ENCODE measurements at places on chromosomes 2 and 18. TPM values are rescaled to one million over a fixed set of nuclear protein-coding genes. Genes with fewer than 3 reads are reported as not detected.

DNA sequence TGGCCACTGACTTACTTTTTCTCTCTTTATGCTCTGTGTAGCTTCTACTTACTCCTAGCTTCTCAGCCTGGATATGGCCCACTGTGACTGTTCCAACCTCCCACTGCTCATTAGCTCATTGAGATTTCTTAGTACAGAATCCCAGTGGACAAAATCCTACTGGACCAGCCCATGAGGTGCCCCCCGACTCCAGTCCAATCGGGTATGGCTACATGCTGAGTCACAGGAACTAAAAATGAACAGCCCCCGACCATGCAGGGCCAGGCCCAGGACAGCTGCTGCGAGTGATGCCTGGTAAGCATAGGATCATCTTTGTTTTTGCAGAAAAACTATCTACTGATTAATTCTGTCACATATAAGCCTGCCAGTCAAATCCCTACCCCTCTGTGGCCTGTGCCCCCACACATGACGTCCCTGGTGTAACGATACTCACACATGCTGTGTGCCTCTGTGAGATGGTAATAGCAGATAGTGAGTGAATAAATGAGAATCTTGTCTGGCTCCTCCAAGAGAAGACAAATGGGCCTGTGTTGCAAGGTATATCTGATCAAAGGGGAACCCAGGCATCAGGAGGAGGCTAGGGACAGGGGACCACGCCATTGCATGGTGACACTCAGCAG, 85.9 kb upstream of the KLF7 start:
- no peaks in the 10 kb centered on the region for H3K27me3 ChIP-seq
- no peaks in the 10 kb centered on the region for H3K36me3 ChIP-seq
- H3K4me1 ChIP-seq = peaks cover 11% of the 10 kb centered on the region
- DNase-seq = no peak
- no peak overlapping the region for H3K4me3 ChIP-seq

ZSWIM2 gene
- not detected for total RNA-seq

GRCh38 chr2:88038263-88039105, 17.1 kb downstream of the KRCC1 start:
- no peaks in the 10 kb centered on the region for H3K4me1 ChIP-seq
- H3K27ac ChIP-seq = no peak overlapping the region
- DNase-seq = no peak
- no peaks in the 10 kb centered on the region for H3K27me3 ChIP-seq

- no peaks in the 10 kb centered on the region for H3K4me1 ChIP-seq
- no peak for DNase-seq
- H3K27ac ChIP-seq = no peak overlapping the region
- no peaks in the 10 kb centered on the region for H3K27me3 ChIP-seq
- H3K36me3 ChIP-seq = no peaks in the 10 kb centered on the region
- no peak overlapping the region for H3K4me3 ChIP-seq
Observed at GRCh38 chr18:55475467-55475866, 112.5 kb downstream of the TCF4 start.

LMAN2L gene
- 16.5 TPM for total RNA-seq

DNA sequence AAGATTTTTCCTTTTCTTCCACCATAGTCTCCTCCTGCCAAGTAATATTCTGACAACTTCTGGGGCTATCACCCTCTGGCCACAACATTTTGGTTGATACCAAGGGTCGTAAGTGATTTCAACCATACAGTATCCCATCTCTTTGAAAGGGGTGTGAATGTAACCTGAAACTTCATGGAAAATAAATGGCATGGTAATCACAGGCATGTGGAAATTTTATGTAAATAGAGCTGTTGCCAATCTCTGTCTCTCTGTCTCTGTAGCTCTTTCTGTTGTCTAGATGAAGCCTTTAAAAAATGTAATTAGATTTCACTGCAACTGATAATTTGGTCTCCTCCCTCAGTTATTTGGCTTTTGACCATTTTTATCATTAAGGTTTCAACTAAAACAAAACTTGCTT, 125.6 kb upstream of the RPRM start:
- no peak for DNase-seq
- H3K4me1 ChIP-seq = no peaks in the 10 kb centered on the region
- no peak overlapping the region for H3K27ac ChIP-seq
- no peaks in the 10 kb centered on the region for H3K36me3 ChIP-seq

GRCh38 chr18:1133541-1133940, 228.9 kb downstream of the ADCYAP1 start:
- H3K36me3 ChIP-seq = no peaks in the 10 kb centered on the region
- no peaks in the 10 kb centered on the region for H3K4me1 ChIP-seq
- no peak overlapping the region for H3K4me3 ChIP-seq
- H3K27me3 ChIP-seq = no peaks in the 10 kb centered on the region

GALR1 gene
- total RNA-seq = 0.06 TPM

Measured in upper lobe of right lung (tissue), 1 donor.